ENCODE measurements at places on chromosomes 4 and X.

- no peak for DNase-seq
Measured at GRCh38 chr4:150211016-150211415, 132.8 kb downstream of the DCLK2 start.

- DNase-seq = no peak
Measured at GRCh38 chr4:10413177-10413576, 44.0 kb downstream of the ZNF518B start.

DNA sequence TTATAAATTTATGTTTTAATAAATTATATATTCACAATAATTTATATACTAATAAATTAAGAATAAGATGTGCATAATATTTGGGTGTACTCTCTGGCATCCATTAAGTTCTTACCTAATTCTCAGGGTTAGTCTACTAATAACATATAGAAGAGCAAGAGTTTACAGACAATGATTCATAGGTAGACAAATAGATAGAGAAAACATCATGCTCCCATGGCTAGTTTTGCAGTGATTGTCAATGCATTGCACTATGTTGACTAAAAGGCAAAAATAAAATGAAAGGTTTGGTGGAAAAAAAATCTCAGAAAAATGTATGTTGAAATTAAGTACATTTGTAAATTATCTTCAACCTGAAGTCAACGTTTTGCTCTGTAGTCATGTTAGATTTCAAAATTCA is 606.0 kb downstream of the KCTD8 start:
- DNase-seq = no peak

DNA sequence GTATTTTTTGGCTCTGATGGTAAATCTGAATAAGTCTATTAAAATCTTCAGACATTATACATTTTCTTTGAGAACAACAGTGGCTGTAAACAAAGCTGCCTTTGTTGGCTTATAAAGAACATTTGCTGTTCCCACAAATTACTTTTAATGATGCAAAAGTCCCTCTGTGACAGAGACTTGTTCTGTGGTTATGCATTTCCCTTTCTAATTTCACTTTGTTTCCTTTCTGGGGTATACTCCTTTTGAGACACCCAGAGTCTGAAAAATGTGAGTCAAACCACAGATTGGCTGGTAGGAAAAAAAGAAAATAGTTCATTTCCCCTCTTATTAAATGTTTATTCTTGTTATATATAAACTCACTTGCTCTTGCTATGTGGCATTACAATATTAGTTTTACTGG is 402.4 kb downstream of the PACRGL start:
- DNase-seq = no peak

- DNase-seq = no peak
Measured at GRCh38 chr4:95627709-95628108, 78.9 kb upstream of the UNC5C start.
